ENCODE measurements at places on chromosomes 5 and 9.

GRCh38 chr9:112059966-112060320, 115.2 kb downstream of the SUSD1 start:
- DNase-seq, result no peak

DNA sequence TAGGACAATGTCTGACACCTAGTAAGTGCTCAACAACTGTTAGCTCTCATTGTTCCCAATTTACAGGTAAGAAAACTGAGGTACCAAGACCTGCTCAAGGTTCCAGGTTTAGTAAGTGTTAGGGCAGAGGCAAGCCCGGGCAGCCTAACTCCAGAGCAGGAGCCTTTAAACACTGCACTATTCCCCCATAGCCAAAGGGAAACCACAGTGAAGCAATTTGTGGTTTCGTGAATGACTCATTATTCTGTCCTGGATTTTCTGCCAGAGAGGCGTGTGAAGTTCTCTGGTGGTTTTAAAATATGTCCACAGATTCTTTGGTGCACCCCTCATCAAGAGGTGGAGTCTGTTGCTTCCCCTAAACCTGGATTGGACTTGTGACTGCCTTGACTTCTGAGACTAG, 1.0 kb upstream of the MCC start:
- DNase-seq, result no peak

DNA sequence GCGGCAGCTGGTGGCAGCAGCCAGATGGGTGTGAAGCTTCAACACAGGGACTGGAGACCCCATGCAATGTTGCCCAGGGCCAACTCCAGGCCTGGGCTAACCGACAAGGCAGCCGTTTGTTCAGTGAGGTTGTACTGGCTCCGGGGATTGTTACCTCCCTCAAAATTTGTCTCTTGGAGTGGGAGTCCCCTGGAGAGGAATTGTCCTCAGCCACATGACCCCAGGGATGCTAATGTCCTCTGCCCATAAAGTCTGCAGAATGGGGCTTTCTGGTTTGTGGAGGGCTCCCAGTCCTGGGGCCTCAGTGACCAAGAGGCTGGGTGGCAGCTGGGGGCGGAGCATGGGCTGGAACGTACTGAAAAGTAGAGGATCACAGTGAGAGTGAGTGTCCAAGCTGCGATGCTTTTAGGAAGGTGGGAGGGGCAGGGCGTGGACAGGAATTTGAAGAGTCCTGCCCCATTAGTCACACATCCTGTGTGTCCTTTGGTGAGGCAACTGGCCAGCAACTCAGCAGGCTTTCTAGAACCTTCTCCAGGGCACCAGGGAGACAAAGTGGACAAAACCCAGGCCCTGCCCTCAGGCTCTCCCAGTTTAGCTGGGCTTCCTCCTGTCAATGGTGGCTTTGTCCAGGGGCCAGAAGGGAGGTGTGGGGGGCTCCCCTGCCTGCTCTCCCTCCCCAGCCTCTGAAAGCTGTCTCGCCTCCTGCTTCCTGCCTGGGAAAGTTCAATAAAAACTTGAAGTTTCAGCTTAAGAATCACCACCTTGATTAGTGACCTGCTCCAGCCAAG, 114.0 kb downstream of the NSG2 start:
- DNase-seq, result no peak

DNA sequence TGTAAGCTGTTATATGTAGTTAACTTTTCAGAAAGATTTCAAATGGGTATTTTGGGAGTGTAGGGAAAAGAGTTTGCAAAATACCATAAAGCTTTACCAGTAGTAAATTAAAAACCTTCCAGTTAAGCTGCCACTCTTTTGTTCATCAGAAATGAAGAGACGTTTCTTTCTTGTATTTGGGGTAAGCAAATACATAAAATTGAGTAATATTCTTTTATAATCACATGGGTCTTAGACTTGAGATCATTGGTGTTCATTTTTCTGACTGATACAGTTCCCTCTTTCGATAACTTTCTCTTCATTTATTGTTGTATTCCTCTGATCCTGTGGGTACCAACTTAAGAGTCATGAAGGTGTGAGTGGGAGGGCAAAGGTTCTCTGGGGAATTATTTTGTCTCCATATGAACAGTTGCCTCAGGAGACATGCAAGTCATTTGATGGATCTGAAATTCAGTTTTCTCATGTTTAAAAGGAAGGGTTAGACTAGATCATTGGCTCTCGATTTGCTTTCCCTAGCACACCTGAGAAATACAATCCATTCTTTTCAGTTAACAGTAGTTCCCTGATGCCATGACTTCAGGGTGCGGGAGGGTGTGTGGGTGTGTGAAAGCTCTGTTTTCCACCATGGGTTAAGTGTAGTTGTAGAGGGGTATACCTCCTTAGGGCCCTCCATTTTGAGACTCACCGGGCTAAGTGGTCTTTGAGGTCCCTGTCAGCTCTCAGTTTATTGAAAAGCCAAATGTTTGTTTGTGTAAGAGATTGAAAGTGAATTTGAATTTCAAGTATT, 47.7 kb downstream of the CNTRL start:
- no peak for DNase-seq

- DNase-seq, result no peak
These were observed 20.8 kb downstream of the OBP2B start for GRCh38 chr9:133188006-133188842.

DNA sequence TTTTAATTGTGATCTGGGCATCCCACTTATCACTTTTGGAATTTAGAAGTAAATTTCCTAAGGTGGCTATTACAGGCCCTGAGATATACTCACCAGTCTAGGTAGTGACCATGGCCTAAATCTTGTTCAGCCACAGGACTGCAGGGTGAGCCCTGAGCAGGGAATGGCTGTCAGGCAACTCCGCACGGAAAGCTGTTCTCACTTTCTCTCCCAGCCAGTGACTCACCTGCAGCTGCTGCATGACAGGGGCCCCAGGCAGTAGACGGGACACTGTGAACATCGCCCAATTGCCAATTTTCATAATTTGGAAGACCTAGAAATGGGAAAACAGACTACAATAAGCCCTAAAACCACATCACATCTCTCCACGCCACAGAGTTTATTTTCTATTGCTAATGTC, 69.6 kb upstream of the TAF1L start:
- DNase-seq, result no peak

DNA sequence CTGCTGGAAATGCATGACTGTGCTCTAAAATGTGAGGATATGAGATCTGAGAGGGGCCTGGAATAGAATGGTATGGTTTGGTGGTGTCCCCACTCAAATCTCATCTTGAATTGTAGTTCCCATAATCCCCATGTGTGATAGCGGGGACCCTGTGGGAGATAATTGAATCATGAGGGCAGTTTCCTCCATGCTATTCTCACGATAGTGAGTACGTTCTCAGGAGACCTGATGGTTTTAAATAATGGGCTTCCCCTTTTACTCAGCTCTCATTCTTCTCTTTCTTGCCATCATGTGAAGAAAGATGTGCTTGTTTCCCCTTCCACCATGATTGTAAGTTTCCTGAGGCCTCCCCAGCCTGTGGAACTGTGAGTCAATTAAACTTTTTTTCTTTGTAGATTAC, 133.6 kb upstream of the ADAMTS16 start:
- no peak for DNase-seq

- no peak for DNase-seq
These were observed 589.8 kb downstream of the PRELID2 start for GRCh38 chr5:145245354-145245753.

DNA sequence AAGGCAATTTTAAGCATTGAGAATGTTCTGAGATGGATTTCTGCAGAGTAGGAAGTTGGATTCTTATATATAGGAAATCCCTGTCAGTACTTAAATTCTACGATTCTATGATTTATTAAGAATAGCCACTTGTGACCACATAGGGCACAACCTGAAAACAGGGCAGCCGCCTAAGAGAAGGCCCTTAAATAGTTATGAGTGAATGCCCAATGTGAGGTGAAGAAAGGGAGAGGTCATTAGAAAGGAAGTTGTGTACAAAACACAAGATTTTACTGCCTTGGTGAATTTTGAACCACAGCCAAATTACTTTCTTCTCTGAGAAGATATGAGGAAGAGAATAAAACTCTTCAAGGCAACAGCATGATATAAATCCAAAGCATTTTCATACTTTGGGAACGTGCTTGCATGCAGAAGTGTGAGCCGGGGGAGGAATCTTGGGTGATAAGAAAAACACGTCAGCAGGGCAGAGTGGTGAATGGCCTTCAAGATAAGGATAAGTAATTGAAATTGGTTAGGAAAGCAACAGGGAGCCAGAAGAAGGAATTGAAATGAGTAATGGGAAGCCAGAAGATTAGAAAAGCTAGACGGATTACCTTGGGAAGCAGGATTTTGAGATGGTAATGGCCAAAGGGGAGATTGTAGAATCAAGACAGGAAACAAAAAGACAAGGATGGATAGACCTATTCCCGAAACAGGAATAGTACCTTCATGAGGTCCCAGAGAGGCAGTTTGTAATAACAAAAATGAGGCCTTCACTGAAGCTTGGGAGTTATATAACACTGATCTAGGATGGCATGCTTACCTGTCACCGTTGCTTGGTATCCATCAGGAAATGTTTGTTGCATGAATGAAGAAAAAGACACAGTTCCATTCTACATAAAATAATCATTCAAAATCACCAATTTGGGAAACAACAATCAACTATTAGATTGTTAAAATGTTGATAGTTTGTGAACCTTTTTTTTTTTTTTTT, 244.3 kb downstream of the PDE4D start:
- no peak for DNase-seq

DNA sequence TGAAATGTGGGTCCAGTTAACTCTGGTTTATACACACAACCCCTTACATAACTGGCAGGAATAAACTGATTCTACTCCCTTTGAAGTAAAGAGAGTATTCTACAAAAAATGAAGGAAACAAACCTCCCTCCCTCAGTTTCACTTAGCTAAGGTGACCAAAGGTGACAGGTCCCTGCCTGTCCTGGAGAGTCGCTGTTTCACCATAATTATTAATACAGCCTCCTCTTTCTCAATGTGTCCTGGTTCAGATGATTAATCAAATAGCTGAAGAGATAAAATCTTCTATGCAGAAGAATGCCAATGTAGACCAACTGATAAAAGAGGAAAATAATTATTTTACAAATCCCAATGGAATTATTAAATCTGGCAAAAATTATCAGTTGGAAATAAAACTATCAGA, 163.7 kb upstream of the GNA14 start:
- DNase-seq, result no peak

DNA sequence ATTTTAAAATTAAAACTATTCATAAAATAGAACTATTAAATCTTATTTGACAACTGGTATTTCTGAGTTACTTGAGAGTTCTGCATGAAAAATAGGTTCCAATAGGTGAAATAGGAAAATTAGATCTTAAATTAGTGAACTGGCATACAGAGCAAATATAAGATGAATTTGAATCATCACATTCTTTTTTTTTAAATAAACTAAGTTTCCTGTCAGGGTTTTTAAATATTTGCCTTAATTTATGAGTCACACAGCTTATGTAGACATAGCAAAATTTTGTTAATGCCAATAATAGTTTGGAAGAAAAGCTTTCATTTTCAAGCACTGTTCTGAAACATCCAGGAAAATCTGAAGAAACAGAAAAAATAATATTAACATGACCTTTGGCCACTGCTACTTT, 311.7 kb upstream of the HAPLN1 start:
- no peak for DNase-seq

DNA sequence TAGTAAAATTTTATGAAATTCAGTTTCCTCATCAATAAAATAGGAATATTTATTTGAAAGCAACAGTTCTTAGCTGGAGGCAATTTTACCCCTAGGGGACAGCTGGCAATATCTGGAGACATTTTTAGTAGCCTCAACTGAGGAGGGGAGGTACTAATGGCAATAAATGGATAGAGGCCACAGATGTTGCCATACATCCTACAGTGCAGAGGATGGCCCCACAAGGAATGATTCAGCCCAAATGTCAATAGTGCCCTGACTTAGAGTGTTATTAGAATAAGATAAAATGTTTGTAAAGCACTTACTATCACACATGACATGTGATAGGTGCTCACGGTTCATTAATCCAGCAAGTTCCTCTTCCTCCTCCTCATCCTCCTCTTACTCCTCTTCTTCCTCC, 293.6 kb downstream of the KCTD16 start:
- DNase-seq, result no peak

GRCh38 chr5:143605403-143606005, 202.0 kb upstream of the NR3C1 start:
- DNase-seq, result no peak

GRCh38 chr5:126284977-126285696, 138.1 kb upstream of the GRAMD2B start:
- no peak for DNase-seq

Data from right forelimb (tissue), 1 donor.